ENCODE measurements at places on chromosomes 2 and 18.

GRCh38 chr2:237744613-237745249 is 53.8 kb upstream of the RBM44 start:
- DNase-seq: peak; percentile 39

DNA sequence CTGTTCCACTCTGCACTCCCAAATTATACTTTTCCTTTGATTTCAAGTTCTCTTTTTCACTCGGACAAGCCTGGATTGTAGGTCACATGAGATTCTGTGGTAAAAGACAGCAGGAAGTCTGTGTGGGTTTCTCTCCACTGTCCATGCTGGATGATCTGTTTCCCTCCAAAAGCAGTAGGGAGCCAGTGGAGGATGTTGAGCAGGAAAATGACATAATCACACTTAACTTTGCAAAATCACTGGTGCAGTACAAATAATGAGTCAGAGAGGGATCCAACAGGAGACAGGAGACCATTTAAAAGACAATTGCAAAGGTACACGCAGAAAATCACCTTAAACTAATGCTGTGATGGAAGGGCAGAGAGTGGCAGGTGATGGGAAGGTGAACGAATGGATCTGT is 301.3 kb downstream of the ZNF407 start:
- no peak for DNase-seq

DNA sequence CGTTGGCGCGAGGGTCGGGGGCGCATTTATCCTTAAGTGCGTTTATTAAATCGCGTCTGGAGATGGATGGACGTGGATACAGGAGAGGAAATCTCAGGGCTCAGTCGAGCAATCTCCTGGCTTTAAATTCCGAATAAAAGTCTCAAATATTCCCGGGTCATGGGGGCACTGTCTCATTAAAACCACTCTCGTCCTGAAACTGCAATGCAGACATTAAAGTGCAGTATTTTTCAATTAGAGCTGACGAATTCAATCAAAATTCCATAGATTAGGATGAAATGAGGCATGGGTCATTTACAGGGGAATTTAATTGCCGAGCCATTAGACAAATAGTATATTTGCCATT is 10.7 kb upstream of the GBX2 start:
- DNase-seq: no peak

- no peak for DNase-seq
These were observed 893.2 kb upstream of the CRIM1 start for GRCh38 chr2:35462226-35462998.

GRCh38 chr2:196985511-196986183 is 59.1 kb upstream of the PGAP1 start:
- DNase-seq: no peak

DNA sequence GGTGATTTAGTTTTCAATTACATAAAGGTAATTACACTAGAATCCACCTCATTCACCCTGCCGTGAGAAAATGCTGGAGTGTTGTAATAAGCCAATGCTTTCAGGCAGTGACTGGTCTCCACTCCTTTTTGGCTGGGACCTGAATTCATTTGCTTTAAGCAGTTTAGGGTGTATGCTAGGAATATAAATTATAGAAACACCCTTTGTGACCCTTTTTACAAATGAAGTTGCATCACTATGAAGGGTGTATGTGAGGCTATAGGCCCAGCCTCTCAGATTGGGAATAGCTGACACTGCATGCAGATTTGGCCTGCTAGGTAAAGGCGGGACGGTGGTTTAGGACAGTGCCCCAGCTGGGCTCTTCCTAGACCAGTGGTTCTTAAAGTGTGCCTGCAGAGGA is 50.8 kb upstream of the NFE2L2 start:
- no peak for DNase-seq

DNA sequence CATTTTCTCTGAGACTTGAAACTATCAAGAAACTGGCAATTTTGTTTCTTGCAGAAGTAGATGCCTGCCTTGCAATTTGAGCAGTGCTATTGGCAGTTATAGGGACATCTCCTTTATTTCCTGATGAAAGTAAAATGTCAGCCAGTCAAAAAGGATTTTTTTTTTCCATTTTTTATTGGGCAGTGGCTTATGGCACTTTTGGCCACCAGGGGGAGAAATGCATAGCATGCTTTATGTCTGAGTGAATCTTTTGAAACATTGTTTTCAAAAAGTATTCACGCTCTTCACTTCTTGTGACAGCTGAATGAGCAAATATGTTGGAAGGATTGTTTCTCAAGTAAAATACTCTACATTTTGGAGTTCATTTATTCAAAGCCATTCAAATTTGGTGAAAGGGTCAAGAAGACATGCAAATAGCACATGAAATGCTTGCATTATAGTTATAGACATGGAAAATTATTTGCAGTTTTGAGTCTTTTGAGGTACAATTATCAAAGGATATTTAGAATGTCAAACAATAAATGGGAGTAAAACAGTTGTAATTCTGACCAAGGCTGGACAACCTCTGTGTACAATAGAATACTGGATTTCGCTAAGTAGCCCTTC is 491.0 kb downstream of the CDH2 start:
- DNase-seq: no peak

GRCh38 chr2:218033590-218034496 is 31.0 kb upstream of the TNS1 start:
- DNase-seq: no peak

DNA sequence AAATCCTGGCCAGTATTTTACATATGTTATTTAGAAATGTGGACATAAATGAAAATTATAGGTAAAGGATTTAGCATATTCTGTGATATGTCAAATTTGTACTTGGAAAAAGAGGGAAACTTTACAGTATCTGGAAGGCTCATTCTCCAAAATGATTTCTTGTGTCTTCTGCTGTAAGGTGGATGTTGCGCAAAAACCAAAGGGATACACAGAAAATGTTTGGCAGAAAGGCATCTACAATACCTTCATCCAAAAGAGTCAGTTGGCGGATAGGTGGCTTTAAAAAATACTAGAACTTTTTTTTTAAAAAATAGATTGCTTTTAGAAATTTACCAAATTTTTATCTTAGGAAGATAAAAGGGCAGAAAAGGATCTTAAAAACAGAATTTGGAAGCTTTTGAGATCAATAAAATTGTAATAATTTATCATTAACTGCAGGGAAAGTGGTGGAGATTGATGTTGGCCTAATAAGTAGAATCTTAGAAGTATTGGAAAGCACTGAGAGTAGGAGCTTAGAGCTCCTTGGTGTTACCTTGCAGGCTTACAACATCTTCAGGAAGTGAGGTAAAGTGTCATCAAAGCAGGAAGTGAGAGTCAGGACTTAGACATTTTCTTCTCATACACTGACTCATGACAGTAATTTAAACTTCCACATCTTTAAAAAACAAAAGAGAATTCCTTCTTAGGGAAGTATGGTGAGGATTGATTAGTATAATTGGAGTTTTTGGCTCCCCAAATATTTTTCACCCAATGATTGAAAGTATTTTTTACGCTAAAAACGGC is 2.1 kb downstream of the NABP1 start:
- no peak for DNase-seq

DNA sequence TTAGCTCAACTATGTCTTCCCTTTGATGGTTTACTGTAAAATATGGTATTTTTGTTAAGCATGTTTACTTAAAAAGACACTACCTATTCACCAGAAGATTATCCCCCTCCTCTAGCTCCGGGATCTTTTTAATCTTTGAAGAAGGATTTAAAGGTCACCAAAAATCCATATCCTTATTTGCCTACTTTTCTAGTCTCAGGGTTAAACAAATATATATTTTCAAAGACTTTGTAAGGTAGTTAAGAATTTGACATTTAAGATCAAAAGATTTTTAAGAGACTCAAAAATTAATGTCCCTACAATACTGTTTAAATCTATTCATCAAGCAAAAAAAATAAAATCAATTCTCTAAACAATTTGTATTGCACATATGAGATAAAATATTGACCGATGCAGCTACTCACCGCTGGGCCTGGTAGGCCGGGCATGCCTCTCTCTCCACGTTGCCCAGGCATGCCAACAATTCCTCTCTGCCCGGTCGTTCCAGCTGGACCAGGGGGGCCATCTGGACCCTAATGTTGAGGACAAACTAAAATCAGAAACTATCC is 76.1 kb downstream of the COL3A1 start:
- no peak for DNase-seq

- DNase-seq: no peak
These were observed 915.6 kb downstream of the NRXN1 start for GRCh38 chr2:50116096-50117010.

DNA sequence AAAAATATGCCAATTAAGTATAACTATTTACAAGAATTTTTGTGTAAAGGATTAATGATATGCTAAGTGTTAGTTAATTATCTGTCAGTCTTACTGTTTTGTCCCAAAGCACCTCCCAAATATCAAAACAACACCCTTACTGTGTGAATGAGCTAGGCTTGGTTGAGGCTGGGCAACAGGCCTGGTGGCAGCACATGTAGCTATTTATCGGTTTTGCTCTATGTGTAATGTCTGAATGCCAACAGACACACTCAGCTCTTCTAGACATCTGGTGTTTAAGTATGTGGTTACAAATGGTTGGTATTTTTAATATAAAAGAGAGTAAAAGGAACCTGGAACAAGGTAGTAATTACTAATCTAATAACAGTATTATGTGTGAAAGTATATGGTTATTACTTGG is 175.3 kb downstream of the RAB3GAP1 start:
- no peak for DNase-seq

GRCh38 chr18:58866066-58866772 is 1.5 kb downstream of the ZNF532 start:
- DNase-seq: no peak

DNA sequence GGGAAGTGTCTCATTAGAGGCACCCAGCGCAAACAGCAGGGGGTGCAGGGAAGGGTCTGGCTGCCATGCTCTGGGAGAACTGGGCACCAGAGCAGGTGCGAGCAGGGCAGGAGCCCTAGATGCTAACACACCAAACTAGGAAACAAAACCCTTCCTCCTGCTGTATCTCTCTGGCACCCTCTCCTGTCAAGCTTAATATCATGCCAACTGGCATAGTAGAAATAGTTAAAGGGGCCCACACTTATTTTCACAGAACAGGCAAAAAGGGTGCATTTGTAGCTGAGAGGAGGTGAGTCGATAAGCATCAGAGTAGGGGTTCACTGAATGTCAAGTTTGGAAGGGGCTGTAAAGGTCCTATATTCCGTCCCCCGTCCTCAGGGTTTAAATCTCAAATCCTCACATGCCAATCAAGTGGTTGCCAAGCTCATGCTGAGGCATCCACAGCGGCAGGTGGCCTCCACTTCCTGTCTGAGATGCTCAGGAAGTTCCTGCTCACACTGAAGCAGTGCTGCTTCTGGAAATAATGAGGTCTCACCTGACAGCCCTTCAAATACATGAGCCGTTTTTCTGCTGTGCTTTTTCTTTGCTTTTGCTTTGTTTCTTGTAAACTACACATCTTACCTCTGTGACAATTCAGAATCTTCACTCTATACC is 14.9 kb upstream of the ACKR3 start:
- DNase-seq: no peak

- no peak for DNase-seq
These were observed 10.8 kb downstream of the FOSL2 start for GRCh38 chr2:28403370-28403956.

DNA sequence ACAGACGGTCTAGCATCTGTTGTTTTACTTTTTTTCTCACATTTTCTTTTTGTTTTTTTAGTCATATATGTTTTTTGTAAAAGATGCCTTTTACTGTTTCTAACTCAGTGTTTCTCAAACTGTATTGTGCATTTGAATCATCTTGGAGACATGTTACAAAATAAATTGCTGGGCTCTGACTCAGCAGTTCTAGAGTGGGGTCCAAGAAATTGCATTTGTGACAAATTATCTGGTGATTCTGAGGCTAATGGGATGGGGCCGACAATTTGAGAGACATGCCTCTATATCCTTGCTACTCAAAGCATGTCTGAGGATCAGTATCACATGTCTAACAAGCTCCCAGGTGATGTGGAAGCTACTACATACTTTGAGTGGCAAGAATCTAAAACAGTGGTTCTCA is 478.8 kb downstream of the PLCL1 start:
- no peak for DNase-seq

- no peak for DNase-seq
These were observed 27.9 kb downstream of the RMND5A start for GRCh38 chr2:86747711-86748639.

DNA sequence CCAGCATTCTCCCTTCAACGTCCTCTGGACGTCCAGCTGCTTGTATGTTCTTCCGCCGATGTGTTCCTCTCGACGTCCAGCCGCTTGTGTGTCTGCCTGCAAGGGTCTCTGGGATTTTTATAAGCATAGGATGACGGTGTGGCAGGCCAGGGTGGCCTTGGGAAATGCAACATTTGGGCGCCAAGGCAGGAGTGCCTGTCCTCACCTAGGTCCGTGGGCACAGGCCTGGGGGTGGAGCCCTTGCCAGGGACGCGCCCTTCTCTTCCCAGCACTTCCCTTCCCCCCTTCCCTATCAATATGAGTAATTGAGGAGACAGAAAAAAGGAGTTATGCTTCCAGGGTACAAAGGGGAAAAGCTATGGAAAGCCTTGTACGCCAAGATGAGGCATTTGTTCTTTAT is 6.4 kb downstream of the NLRC4 start:
- DNase-seq: no peak

- no peak for DNase-seq
These were observed 44.0 kb downstream of the ITGB1BP1 start for GRCh38 chr2:9379391-9379755.

- DNase-seq: no peak
These were observed 793.0 kb upstream of the ACVR2A start for GRCh38 chr2:147051814-147052213.

- DNase-seq: no peak
These were observed 96.6 kb downstream of the TXNL1 start for GRCh38 chr18:56541793-56542192.

- no peak for DNase-seq
These were observed 532.7 kb upstream of the FSHR start for GRCh38 chr2:49686897-49687442.

GRCh38 chr18:34221971-34222306 is 2.8 kb downstream of the NOL4 start:
- no peak for DNase-seq

- no peak for DNase-seq
These were observed at the start of gene BARD1 for GRCh38 chr2:214808981-214809750. BARD1 (minus strand) TSS chr2:214809683; CDS start chr2:214809569, 114 bp downstream.

DNA sequence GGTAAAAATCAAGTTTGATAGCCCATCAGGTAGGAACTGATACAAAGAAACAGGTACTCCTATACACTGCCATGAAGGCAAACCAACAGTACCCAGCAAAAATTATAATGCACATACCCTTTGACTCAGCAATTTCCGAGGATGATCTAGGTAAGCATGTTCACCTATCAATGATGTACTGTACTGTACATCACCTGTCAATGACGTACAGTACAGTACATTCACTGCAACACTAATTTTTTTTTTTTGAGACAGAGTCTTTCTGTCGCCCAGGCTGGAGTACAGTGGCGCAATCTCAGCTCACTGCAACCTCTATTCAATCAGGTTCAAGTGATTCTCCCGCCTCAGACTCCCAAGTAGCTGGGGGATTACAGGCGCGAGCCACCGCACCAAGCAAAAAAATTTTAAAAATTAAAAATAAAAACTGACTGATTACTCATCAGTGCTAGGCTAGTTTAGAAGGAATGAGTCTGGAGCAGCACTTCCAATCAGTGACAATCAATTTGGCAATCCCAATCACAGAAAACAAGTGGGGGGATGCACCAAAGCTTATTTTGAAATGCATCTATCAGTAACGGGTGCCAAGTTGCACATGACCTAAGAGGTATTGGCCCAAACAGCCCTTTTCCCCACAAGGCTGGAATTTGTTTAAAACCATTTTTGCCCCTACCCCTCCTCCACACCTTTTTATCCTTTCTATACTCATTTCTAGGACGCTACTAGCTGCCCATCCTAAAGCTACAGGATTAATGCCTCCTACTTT is 8.2 kb downstream of the SRSF7 start:
- no peak for DNase-seq

Data from iPS DF 6.9 (cell line).